Aorta (tissue), 5 donors: ENCODE measurements at places on chromosomes 2 and 18. TPM values are rescaled to one million over a fixed set of nuclear protein-coding genes. Genes with fewer than 3 reads are reported as not detected.

- no peaks in the 10 kb centered on the region for H3K36me3 ChIP-seq
- H3K4me1 ChIP-seq: no peaks in the 10 kb centered on the region
- no peak for DNase-seq
- H3K27ac ChIP-seq: no peak overlapping the region
Observed at GRCh38 chr18:61975526-61976326, 82.9 kb upstream of the RNF152 start.

- H3K36me3 ChIP-seq: no peaks in the 10 kb centered on the region
- no peaks in the 10 kb centered on the region for H3K27me3 ChIP-seq
- no peak overlapping the region for H3K27ac ChIP-seq
- H3K4me3 ChIP-seq: peak overlapping the region; percentile 31
Observed at GRCh38 chr2:40123746-40124145, 328.1 kb downstream of the SLC8A1 start.

DNA sequence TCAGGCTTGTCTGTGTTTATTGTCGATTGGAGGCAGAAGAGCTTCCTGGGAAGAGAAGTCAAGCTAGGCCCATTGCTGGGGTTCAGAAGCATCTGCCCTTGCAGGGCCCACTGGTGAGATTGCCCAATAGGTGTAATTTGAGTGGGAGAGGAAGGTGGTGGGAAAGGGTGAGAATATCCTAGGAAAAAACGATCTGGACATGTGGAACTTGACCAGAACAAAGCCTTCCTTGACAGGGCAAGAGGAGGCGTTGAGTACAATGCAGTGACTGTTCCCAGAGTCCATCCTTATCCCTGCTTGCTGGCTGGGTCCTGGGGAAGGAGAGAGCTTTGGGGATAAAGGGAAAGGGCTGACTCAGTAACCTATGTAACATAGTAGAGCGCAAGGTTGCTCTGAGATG lies 27.1 kb downstream of the NABP1 start:
- H3K4me3 ChIP-seq: no peak overlapping the region
- no peaks in the 10 kb centered on the region for H3K27me3 ChIP-seq
- no peaks in the 10 kb centered on the region for H3K36me3 ChIP-seq
- H3K4me1 ChIP-seq: no peaks in the 10 kb centered on the region
- DNase-seq: no peak
- no peak overlapping the region for H3K27ac ChIP-seq

- no peaks in the 10 kb centered on the region for H3K36me3 ChIP-seq
- no peaks in the 10 kb centered on the region for H3K4me1 ChIP-seq
- no peak overlapping the region for H3K4me3 ChIP-seq
- no peaks in the 10 kb centered on the region for H3K27me3 ChIP-seq
- H3K27ac ChIP-seq: no peak overlapping the region
- DNase-seq: no peak
Observed at GRCh38 chr2:83534416-83534815, 924.7 kb downstream of the SUCLG1 start.

GRCh38 chr2:232592772-232593395 lies 40.5 kb upstream of the EFHD1 start:
- DNase-seq: no peak
- H3K27me3 ChIP-seq: no peaks in the 10 kb centered on the region
- no peaks in the 10 kb centered on the region for H3K4me1 ChIP-seq

GRCh38 chr2:154697418-154698252 lies 860 bp upstream of the KCNJ3 start:
- H3K4me1 ChIP-seq: no peaks in the 10 kb centered on the region
- no peak overlapping the region for H3K27ac ChIP-seq
- peak overlapping the region; percentile 72 for H3K4me3 ChIP-seq
- peak; percentile 60 for DNase-seq

DNA sequence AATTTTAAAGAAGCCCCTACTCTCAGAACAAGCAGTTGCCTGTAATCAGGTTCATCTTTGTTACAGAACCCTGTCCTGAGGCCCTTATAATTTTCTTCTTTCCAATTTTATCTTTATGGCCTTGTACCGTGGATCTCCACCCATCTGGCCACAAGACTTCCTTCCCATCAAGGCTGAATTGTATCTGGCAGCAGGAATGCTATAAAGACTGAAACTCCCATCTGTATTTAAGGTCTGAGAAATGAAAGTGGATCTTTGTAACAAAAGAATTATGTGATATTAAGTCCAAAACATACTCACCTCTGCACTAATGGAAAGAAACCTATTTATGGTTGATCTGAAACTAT lies 91.8 kb downstream of the METTL8 start:
- H3K4me3 ChIP-seq: no peak overlapping the region
- no peak for DNase-seq
- H3K4me1 ChIP-seq: no peaks in the 10 kb centered on the region
- H3K36me3 ChIP-seq: no peaks in the 10 kb centered on the region
- no peaks in the 10 kb centered on the region for H3K27me3 ChIP-seq

DNA sequence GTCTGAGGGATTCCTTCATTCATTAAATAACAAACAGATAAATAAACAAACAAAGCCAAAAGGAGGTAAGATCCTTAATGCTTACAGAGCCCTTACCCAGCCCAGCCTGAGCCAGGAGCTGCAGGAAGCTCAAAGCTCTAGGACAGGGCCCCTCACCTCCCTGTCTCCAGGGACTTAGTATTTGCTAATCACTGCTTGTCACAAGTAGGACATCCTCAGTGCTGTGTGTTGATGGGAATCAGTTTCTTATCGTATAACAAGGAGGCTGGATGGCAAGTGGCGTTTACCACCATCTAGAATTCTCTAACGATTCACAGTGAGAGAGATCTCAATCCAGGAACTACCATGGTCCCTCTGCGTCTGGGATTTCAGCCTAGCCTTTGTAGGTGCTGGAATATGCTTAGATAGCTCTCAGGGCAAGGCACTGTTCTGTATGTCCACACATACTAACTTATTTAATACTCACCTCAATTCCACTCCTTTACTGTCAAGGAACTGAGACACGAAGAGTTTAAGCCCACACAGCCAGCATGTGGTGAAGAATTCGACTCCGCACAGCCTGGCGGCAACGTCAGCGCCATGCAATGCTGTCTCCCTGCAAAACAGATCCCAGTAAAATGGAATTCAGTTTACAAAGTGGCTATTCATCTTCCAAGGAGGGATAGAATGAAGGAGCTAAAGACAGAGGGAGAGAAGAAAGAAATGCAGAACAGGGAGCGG lies 164.8 kb downstream of the MYCN start:
- H3K27ac ChIP-seq: no peak overlapping the region
- no peaks in the 10 kb centered on the region for H3K4me1 ChIP-seq
- no peak for DNase-seq
- H3K27me3 ChIP-seq: no peaks in the 10 kb centered on the region
- H3K36me3 ChIP-seq: no peaks in the 10 kb centered on the region

- no peaks in the 10 kb centered on the region for H3K4me1 ChIP-seq
- H3K4me3 ChIP-seq: no peak overlapping the region
- H3K36me3 ChIP-seq: no peaks in the 10 kb centered on the region
Observed at GRCh38 chr18:60259052-60259681, 113.4 kb downstream of the MC4R start.

DNA sequence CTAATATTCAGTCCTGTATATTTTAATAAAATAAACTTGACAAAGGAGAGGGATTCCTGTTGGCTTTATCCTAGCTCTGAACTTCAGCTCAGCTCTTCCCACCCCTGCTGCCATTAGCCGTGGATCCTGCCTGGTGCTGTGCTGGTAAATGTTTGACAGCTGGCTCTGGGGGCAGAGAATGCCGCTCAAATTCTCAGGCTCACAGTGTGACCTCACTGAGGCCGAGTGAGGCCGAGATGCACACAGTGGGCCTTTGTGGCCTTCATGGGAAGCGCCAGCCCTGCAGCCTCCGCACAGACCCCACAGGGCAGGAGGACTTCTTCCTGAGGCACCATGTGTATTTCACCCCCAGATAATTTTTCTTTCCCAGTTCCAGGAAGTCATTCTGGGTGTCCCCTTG lies 16.5 kb upstream of the FAHD2A start:
- no peaks in the 10 kb centered on the region for H3K4me1 ChIP-seq
- no peak overlapping the region for H3K4me3 ChIP-seq
- DNase-seq: peak; percentile 48
- H3K27me3 ChIP-seq: no peaks in the 10 kb centered on the region
- no peak overlapping the region for H3K27ac ChIP-seq

DNA sequence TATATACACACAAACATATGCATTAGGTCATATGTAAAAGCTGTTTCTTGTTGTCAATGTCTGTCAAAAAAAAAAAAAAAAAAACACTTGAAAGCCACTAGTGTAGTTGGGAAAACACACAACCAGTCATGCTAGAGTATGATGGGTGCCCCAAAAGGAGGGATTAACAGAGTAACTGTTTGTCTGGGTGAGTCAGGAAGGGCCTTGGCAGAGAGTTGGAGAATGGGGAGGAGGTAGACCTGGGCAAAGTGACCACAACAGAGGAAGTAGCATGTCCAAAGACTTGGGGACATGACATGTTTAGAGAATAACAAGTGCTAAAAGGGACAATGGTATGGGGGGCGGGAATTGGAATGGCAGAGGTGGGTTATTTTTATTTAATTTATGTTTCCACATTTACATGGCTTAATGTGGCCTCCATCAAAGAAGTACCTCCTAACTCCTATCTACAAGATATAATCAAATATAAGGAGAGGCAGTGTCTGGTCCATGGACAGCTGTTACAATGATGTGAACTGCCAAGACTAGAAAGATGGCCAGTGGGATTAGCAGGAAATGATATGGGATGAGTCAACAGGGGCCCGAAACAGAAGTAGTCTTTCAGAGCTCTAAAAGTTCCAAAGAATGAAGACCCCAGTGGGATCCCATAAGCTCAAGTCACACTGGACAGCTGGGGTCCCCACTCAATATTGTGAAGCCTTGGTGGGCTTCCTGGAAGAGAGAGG lies 99.9 kb upstream of the ZFP36L2 start:
- H3K4me3 ChIP-seq: no peak overlapping the region
- H3K27ac ChIP-seq: peak overlapping the region; percentile 50
- no peaks in the 10 kb centered on the region for H3K27me3 ChIP-seq
- H3K4me1 ChIP-seq: peaks cover 12% of the 10 kb centered on the region
- no peak for DNase-seq

GRCh38 chr2:188314314-188315054 lies 22.8 kb downstream of the GULP1 start:
- no peaks in the 10 kb centered on the region for H3K36me3 ChIP-seq
- H3K4me3 ChIP-seq: no peak overlapping the region
- H3K27ac ChIP-seq: no peak overlapping the region
- no peaks in the 10 kb centered on the region for H3K27me3 ChIP-seq
- H3K4me1 ChIP-seq: peaks cover 2% of the 10 kb centered on the region

DNA sequence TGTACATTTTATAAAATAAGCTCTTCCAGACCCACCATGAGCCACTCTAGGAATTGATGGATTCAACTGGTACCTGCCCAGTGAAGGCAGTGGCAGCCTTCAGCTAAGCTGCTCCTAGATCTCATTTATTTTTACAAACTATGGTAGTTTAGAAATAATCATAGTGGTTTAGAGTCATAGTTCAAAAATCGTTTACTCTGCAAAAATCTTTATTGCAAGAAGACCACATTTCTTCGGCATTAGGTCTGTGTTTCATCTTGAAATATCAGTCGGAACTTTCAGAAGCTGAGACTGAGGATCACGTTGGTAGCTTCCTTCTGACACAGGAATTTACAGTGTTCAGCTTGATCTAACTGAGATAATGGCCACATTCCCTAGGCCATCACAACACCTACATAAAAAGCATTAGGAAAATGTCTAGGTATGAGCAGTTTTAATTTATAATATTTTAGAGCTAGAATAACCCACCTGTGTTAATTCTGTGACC lies 206.2 kb upstream of the PID1 start:
- no peaks in the 10 kb centered on the region for H3K4me1 ChIP-seq
- H3K36me3 ChIP-seq: no peaks in the 10 kb centered on the region
- H3K27ac ChIP-seq: no peak overlapping the region
- H3K4me3 ChIP-seq: no peak overlapping the region
- DNase-seq: no peak

- H3K36me3 ChIP-seq: no peaks in the 10 kb centered on the region
- no peaks in the 10 kb centered on the region for H3K27me3 ChIP-seq
- no peak overlapping the region for H3K4me3 ChIP-seq
- DNase-seq: no peak
Observed at GRCh38 chr18:6842081-6842480, 112.6 kb downstream of the ARHGAP28 start.

DNA sequence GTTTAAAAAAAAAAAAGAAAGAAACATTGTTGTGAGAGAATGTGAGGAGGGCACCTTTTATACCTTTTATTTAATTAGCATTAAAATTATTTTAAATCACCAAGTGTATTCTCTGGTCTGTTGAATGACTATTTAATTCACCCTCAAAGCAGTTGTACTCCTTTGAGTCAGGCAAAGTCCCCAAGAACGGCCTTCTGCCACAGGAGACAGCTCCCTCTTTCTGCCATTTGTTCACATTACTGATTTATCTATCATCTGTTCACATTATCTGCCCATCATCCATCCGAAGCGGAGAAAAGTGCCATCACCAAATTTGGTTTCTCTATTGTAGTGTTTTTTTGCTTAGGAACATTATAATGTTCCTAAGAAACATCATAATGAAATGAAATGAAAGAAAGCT lies 240.7 kb upstream of the DPP10 start:
- no peaks in the 10 kb centered on the region for H3K36me3 ChIP-seq
- H3K4me1 ChIP-seq: no peaks in the 10 kb centered on the region
- H3K4me3 ChIP-seq: no peak overlapping the region

- no peak overlapping the region for H3K4me3 ChIP-seq
- no peak for DNase-seq
- no peaks in the 10 kb centered on the region for H3K4me1 ChIP-seq
- H3K36me3 ChIP-seq: no peaks in the 10 kb centered on the region
- H3K27ac ChIP-seq: no peak overlapping the region
Observed at GRCh38 chr2:200703127-200703925, 108.4 kb upstream of the BZW1 start.

GRCh38 chr2:196338440-196338839 lies 167.1 kb upstream of the STK17B start:
- H3K36me3 ChIP-seq: no peaks in the 10 kb centered on the region
- no peak overlapping the region for H3K27ac ChIP-seq
- no peaks in the 10 kb centered on the region for H3K27me3 ChIP-seq
- no peak overlapping the region for H3K4me3 ChIP-seq

DNA sequence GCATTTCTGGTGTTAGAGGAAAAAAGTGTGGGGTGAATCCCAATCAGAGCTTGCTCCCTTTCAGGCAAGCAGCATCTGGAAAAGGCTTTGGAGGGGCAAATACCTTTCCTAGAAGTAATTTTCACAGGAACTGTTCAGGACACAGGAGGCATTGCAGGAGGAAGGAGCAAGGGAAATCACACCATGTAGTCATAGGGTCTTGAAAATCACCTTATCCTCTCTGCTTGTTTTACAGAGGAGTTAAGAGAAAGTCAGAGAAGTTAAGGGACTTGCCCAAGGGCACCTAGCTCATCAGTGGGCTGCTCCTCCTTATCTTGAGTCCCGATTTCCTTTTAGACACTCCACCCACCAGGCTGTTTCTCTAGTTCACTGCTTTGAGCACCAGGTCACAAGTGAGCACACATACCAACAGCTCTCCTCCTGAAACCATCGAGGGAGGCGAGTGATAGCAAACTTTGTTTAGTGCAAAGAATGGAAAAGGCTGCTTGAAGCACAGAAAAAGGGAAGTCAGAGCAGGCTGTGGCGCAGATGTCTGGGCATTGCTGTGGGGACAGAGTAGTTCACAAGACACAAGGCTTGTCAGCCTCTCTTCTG lies 89.2 kb upstream of the CXCR4 start:
- DNase-seq: no peak
- H3K36me3 ChIP-seq: no peaks in the 10 kb centered on the region
- H3K4me1 ChIP-seq: no peaks in the 10 kb centered on the region
- no peak overlapping the region for H3K27ac ChIP-seq
- H3K27me3 ChIP-seq: no peaks in the 10 kb centered on the region

The DYNAP gene
- total RNA-seq: not detected

The ZSWIM2 gene
- total RNA-seq: not detected

The SERPINB10 gene
- not detected for total RNA-seq

The SLC40A1 gene
- total RNA-seq: 48.8 TPM

The MYO3B gene
- total RNA-seq: 0.32 TPM

The GYPC gene
- 79.5 TPM for total RNA-seq

The TBC1D8 gene
- total RNA-seq: 21.9 TPM

The ATP9B gene
- total RNA-seq: 41.0 TPM
